ENCODE measurements at places on chromosomes 6 and 20.

GRCh38 chr6:11368760-11369159 lies 136.3 kb upstream of the NEDD9 start:
- DNase-seq, result no peak

DNA sequence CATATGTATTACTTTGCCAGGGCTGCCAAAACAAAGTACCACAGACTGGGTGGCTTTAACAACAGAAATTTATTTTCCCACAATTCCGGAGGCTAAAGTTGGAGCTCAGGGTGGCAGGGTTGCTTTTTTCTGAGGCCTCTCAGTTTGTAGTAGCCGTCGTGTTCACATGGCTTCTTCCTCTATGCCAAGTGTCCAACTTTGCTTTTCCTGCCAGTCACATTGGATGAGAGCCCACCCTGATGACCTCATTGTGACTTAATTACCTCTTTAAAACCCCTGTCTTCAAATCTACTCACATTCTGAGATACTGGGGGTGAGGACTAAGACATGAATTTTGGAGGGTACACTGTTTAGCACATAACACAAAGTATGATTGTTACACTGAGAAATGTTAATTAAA lies 9.9 kb upstream of the ECT2L start:
- DNase-seq, result no peak

GRCh38 chr6:101668496-101669030 lies 275.1 kb downstream of the GRIK2 start:
- no peak for DNase-seq

DNA sequence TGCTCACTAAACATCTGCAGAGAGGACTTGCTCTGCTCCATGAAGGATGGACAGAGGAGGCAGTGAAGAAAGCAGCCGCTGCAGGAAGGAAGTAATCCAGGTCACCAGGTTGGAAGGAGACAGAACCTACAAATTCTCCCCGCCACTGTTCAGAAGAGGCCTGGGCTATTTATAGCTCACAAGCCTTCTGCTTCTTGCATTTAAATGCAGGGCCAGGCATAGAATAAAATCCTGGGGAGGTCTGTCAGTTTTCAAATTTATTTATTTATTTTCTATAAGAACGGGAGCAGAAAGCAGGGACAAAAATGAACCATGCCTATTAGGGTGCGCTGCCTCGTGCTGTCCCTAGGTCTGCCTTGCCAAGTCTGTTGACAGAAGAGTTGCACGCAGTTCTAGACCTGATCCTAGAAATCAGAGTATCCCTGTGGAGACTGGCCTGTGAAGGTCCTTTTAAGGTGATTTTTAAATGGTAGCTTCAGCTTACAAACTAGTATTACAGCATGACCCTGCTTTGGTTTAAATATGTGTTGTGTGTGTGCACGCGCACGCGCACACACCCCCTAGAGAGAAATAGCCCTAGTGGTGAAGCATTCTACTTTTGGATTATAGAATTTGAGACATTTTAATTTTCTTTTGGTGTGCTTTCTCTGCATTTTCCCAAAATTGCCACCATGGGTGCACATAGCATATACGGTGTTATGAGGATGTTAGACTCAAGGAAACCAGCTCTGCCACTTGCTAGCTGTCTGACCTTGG lies 19.5 kb downstream of the RIMS4 start:
- no peak for DNase-seq

- DNase-seq, result no peak
Measured at GRCh38 chr20:40317156-40317790, 371.8 kb downstream of the MAFB start.

GRCh38 chr6:66897576-66897975 lies 1190.5 kb upstream of the EYS start:
- DNase-seq, result no peak

DNA sequence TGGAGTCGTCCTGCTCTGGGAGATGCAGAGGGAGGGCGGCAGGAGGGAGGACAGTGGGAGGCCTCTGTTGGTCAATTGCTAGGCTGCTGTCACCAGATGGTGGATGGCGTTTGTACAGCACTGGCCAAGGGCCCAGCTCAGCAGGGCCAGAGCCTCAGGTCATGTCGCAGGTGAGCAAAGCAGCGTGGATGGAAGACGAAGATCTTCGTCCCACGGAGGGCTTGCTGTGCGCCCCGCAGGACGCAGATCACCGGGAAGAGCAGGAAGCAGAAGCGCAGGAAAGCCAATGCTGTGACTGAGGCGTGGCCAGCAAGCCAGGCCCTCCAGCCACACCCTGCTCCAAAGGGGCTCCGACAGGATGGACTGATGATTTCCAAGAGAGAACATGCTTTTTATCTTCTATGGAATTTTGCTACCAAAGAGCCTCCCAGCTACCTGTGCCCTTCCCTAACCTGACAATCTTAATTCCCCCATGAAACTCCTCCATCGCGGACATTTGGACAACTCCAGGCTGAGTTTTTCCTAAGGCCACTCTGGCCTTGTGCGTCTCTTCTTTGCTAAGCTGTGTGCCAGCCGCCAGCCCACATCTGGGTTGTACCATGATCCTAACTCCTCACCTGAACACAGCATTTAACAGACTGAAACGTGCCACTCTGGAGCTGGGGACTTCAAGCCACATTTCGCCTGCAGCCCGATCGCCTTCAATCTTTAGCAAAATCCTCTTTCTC lies 3.5 kb upstream of the SLCO4A1 start:
- DNase-seq, result no peak

GRCh38 chr20:2864626-2865025 lies 8.7 kb upstream of the PTPRA start:
- no peak for DNase-seq

GRCh38 chr6:159788753-159789376 lies 537 bp downstream of the TCP1 start:
- no peak for DNase-seq

DNA sequence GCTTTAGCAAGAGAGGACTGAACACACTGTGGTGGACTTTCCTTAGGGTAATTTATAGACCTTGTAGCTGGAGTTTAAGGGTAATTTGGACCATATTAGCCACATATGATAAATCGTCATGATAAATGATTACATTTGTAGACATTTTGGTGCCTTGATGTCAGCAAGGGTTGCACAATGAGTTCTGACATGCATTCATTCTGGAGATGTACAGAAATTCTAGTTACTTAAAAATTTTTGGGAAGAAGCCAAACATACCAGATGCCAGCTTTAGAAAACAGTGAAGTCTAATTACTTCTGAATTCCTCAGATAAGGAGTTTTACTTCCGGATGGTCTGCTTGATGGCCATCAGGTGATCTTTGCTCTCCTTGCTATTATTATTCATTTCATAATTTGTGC lies 653.1 kb downstream of the TBC1D32 start:
- no peak for DNase-seq

GRCh38 chr6:108841377-108841855 lies 6.8 kb upstream of the ARMC2 start:
- no peak for DNase-seq

GRCh38 chr20:20317621-20318364 lies 50.1 kb upstream of the INSM1 start:
- no peak for DNase-seq

- no peak for DNase-seq
Measured at GRCh38 chr20:48697845-48698491, 129.8 kb downstream of the PREX1 start.

GRCh38 chr6:12472601-12473038 lies 182.5 kb downstream of the EDN1 start:
- no peak for DNase-seq

DNA sequence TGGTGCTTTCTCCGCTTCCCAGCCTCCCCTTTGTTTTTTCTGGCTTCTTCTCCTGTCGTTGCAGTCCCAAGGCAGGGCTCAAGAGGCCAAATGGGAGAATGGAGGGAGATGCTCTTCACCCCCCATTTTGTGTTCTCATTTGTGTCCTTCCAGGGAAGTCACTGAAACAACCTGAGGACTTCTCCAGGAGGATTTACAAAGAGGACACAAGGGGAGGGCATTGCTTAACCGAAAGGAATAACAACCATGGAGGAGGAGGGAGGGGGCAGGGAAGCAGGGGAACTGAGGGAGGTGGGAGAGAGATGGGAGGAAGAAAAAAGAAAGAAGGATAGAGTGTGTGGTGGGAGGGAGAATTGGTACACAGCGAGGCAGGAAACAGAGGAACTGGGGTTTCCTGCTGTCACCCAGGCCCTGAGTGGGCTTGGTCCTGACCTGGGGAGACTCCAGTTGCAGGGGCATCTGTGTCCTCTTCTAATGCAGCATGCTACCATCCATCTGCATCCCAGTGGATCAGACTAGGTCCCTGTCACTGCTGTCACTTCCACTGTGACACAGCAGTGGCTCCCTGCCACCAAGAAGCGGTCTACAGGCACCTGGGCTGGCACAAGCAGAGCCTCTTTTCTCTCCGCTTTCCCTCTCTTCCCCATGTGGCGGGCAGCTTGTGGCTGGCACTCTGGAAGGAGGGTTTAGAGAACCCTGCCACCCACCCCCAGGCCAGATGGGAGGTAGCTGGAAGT lies 17.1 kb upstream of the MLN start:
- DNase-seq, result no peak

DNA sequence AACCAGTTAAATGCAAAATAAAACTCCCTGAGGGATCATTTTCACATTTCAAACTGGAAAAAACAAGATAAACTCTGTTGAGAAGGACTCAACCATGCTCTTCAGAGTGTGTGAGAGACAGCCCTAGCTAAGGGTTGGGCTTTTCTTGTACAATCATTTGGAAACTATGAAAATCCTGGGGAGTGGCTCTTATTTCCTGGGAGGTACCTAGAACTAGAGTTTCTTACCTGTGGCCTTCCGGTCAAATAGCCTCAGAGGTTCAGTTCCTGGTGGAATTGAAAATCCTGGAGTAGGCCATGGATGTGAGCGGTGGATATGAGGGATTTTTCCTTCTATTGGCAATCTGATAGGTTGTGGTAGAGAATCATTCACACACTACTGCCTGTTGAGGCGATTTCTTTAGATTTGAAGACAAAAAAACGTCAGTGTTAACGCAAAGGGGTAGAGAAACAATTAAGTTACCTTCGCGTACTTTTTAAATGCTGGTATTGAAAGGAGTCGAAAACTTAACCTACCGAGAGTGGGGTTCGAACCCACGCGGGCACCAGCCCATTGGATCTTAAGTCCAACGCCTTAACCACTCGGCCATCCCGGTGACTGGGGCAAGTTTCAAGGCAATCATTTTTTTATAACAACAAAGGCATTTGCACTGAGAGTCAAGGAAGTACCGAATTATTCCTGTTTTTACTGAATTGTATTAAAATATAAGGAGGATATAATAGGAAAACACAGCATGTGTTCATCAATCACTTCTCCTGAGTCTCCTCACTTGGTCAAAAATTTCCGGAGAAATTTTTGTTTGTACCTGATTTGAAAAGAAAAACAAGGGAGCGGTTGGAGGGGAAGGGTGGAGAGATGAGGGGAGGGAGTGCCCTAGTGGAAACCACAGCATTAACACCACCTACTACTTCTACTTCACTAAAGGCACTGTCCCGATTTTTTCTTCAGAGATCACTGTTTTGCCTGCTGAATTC lies 191.3 kb downstream of the OR2B2 start:
- no peak for DNase-seq

GRCh38 chr20:61807471-61808160 lies 258.1 kb downstream of the TAF4 start:
- DNase-seq, result no peak

- no peak for DNase-seq
Measured at GRCh38 chr20:836190-836589, 2.7 kb downstream of the FAM110A start.

DNA sequence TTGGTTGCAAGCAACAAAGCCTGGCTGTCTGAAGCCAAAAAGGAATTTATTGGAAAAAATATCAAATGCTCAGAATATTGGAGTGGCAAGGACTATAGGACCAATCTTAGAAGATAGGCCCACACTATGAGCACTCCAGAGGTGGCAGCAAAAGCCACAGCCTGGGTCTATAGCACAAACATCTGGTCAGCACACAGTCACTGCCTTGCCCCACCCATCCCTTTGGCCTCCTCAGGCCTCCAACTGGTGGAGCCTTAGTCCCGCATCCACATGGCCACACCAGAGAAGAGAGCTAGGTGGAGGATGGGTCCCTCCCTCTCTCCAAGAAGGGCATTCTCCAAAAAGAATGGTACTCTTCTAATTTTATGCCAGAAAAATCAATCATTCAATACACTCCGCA lies 14.0 kb downstream of the NUDT3 start:
- no peak for DNase-seq

- DNase-seq, result no peak
Measured at GRCh38 chr6:131758920-131759319, 48.1 kb upstream of the CTAGE9 start.

GRCh38 chr6:142937986-142938385 lies 7.0 kb downstream of the HIVEP2 start:
- DNase-seq, result no peak

- no peak for DNase-seq
Measured at GRCh38 chr6:93970684-93971083, 551.3 kb upstream of the EPHA7 start.

GRCh38 chr6:4350567-4351519 lies 215.5 kb upstream of the ECI2 start:
- no peak for DNase-seq

All from GM12892 (cell line).